ENCODE measurements at places on chromosomes 7 and 10.

DNA sequence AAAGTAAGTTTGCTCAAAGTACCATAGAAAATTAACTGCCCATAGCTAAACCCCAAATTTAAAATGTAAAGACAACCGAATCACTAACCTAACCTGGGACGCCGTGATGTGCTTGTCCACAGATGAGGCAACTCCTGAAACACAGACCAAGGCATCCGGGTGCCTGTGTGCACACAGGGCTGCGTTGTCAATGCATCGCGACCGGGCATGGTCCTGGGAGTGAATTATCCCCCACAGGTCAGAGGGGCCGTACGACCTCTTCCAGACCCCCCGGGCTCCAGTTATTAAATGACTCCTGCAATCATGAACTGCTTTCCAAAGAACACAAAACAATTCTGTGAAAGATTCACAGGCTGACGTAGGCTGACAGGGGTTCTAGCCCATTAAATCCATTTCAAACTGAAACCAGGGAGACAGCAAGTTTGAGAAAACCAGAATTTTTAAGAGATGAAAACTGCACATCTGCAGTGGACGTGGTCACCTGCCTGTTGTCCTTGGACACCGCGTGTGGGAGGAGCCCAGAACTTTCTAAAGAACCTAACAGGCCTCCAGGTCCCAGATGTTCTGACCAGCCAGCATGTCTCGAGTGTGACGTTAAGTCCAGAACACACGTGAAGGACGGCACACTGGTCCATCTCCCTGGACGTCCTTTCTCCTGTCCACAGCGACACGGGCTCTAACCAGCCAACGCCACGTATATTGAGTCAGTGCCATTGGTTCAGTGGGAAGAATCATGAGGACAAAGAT, 297.8 kb downstream of the DNAJB6 start:
- DNase-seq = no peak

- DNase-seq = no peak
Measured at GRCh38 chr7:50210706-50211115, 93.8 kb upstream of the IKZF1 start.

DNA sequence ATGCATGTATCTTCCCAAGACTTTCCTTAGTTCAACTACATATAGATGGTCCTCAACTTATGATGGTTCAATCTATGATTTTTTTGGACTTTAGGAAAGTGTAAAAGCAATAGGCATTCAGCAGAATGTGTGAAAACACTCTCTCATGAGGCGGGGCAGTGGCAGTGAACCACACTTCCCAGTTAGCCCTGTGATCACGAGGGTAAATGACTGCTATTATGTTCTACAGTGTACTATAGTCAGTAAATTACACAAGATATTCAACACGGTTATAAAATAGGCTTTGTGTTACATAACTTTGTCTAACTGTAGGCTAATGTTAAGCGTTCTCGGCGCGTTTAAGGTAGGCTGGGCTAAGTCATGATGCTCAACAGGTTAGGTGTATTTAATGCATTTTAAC, 169.3 kb downstream of the AMPH start:
- DNase-seq = no peak

DNA sequence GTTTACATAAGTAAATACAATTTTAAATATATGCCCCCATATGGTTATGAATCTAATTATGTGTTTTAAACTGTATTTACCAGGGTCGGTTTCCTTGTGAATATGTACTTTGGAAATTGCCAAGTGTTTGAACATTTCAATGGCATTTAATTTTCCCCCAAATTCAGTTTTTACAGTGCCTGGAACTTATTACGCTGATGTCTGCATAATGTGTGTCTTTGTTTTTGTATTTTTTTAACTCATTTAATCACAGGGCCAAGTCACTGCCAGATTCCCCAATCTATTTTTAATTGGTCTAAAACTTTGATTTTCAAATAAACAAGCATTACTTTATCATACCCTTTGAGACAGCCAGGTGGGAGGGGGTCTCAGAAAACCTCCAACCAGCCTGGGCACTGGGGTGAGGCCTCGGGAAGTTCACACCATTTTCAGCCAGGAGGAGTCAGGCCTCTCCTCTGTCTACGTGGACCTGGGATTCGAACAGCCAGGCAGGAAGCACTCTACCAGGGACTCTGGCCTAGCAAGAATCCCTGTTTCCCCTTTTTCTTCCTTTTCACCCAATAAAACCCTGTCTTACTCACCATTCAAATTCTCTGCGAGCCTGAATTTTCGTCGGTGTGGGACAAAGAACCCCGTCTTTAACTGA, 151.5 kb upstream of the COL1A2 start:
- DNase-seq = no peak

- DNase-seq = no peak
Measured at GRCh38 chr7:25843467-25843866, 308.5 kb upstream of the NFE2L3 start.

DNA sequence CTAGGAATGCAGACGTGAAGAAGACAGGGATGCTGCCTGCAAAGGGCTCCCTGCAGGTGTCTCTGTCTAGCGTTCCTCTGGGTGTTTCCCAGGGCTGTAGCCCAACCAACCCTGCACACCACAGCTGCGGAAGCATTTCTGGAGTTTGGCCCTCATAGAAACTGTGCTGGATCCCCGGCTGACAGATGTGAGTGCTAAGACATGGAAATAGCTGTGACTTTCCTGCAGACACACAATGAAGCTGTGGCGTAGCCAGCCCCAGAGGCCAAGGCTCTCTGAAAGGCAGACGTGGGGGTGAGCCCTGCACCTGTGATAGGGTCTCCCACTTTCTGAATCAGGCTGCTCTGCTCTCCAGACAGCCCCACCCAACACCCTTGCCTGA, 44.8 kb downstream of the ADCYAP1R1 start:
- DNase-seq = no peak

- DNase-seq = no peak
Measured at GRCh38 chr10:71667387-71667752, 52.2 kb downstream of the C10orf105 start.

GRCh38 chr7:123823898-123824753, 20.8 kb upstream of the HYAL4 start:
- DNase-seq = no peak

GRCh38 chr10:44437840-44438511, 53.1 kb upstream of the CXCL12 start:
- no peak for DNase-seq

GRCh38 chr10:88886557-88886956, 6.5 kb downstream of the STAMBPL1 start:
- no peak for DNase-seq

DNA sequence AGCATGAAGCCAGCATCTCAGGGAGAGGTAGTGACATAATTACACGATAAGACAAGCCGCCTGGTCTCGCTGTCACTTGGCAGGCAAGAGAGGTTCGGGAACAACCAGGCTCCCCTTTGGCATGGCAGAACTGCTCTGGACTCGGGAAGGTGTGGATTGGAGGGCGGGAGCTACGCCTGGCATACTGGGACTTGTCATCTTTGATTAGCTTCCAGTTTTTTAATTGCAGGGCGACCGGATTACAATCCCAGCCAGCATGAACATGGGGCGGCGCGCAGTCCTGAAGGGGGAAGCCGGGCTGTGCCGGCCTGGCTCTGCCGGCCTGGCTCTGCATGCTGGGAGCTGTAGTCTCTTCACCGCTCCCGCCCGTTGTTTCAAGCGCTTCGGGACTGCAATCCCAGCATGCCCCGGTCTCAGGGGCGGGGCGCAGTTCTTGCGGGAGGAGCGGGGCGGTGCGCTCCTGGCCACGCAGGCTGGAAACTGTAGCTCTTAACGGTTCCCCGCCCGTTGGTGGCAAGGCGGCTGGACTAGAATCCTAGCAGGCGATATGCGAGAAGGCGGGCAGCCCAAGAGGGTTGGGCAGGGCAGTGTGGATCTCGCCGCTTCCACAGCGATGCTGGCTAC, 45.5 kb upstream of the ZNF716 start:
- DNase-seq = peak; percentile 76

- DNase-seq = no peak
Measured at GRCh38 chr7:137209151-137209817, 134.2 kb downstream of the PTN start.

DNA sequence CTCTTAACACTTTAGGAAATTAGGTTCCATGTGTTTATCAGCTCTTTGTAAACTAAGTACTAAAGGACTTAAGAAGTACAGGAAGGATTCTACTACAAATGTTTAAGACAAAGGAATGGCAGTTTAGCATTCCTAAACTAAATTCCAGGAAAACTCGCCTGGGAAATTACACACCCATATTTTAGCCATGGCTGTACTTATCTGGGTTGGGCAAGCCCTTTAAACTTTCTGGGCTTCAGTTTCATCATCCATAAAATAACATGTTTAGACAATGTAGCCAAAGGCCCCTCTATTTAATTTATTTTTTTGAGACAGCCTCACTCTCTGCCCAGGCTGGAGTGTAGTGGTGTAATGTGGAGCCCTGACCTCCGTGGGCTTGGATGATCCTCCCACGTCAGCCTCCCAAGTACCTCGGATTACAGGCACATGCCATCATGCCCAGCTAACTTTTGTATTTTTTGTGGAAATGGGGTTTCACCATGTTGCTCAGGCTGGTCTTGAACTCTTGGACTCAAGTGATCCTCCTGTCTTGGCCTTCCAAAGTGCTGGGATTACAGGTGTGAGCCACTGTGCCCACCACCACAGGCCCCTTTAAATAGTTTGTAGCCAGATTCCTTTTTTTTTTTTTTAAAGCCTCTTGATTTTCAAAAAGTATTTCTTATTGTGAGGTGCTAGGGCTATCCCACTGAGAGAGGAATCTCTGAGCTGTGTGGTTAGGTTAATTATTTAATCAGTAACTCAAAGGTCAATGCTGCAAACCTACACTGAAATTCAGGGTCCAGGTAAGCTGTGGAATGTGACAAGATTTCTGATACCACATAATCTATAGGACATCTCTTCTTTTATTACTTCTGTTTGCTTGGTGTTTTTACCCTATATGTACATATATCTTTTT, 32.1 kb downstream of the TMEM60 start:
- DNase-seq = no peak

- DNase-seq = no peak
Measured at GRCh38 chr10:125848371-125848770, 25.0 kb downstream of the BCCIP start.

GRCh38 chr10:31759124-31759798, 169.4 kb downstream of the ARHGAP12 start:
- DNase-seq = peak; percentile 37

GRCh38 chr7:102312317-102312716, 25.6 kb downstream of the SH2B2 start:
- no peak for DNase-seq

- no peak for DNase-seq
Measured at GRCh38 chr10:99912041-99912440, 97.7 kb downstream of the DNMBP start.

GRCh38 chr7:70436790-70437350, 695.1 kb upstream of the GALNT17 start:
- no peak for DNase-seq

DNA sequence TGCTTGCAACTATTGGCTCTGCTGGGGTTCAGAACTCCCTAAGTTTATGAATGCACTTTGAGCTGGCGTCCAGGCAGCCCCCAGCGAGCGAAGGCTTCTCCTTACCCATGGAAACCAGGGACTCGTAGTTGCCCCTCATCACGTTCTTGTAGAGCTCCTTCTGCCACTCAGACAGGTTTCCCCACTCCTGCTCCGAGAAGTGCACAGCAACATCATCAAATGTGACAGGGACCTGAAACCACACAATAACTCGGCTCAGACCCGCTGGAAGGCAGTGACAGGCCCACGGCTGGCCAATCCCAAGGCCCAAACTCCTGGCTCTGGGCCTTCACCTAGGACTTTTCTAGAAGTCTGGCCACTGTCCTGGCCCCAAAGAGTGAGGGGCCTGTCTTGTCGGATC, 6.9 kb downstream of the ZNF777 start:
- no peak for DNase-seq

- no peak for DNase-seq
Measured at GRCh38 chr10:94093286-94093905, 99.7 kb downstream of the PLCE1 start.

DNA sequence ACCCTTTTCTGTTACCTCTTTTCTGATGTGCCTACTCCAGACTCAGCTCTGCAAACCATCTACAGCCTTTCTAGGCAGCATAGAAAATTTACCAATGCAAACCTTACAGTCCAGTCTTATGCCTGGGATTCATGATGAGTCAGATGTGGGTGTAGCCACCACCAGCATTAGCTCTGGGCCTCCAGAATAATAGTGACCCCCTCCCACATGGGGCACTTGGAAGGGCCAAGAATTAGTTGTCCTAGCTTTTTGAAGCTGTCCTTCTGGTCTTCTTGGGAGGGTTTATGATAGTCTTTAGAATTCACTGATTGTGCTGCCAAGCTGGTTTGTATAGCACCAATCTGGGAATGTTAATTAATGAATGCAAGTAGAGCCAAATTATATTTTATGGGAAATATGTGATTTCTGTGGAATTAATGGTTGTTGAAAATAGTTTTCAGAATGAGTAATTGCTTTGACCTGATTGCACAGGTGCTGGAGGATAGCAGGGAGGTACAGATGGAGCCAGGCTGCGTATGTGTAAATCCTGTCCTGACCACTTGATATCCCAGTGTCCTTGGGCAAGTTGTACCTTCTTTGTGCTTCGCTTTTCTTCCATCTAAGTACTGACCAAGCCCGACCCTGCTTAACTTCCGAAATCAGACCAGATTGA, 94.8 kb downstream of the CPED1 start:
- no peak for DNase-seq

DNA sequence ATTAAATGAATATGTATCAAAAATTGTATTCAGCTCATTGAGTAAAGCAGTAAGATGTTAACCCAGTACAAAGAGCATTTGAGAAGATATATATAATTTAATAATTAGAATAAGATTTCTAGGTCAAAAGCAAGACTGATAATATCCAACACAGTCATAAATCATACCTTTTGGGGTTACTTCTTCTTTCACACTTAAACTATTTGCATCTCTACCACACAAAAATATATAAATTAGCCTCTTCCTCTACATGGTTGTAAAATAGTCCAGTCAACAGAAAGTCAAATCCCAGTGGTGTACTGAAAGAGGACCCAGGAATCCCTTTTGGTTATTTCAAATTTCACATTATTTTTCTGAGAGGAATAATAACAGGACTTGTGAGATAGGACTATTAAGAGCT, 204.6 kb upstream of the INHBA start:
- DNase-seq = no peak

- no peak for DNase-seq
Measured at GRCh38 chr7:76515999-76516443, 5.7 kb downstream of the UPK3B start.

DNA sequence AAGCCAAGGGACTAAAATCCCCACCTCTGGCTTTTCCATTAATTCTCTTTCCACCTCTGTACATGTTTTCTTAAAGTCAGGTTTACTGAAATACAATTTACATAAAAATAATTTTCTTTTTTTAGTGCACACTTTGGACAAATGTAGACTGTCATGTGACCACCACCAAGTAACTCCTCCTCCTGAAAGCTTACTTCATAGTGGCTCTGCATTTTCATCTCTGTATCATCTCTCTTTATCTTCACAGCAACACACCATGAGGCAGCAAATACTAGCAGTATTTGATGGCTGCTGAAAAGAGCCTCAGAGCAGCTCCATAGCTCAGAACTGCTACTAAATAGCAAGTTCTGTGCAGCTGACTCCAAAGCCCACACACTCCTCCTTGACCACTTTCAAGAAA, 17.3 kb downstream of the WDFY4 start:
- DNase-seq = no peak
